Inflammatory macrophage treated with lipopolysaccharide for 1 hour (primary cell): ENCODE measurements at places on chromosomes 16 and 17.

- DNase-seq: no peak
Measured at GRCh38 chr17:11997972-11998233, 628 bp upstream of the ZNF18 start.

GRCh38 chr16:80564394-80564793 is 23.6 kb downstream of the DYNLRB2 start:
- DNase-seq: no peak

DNA sequence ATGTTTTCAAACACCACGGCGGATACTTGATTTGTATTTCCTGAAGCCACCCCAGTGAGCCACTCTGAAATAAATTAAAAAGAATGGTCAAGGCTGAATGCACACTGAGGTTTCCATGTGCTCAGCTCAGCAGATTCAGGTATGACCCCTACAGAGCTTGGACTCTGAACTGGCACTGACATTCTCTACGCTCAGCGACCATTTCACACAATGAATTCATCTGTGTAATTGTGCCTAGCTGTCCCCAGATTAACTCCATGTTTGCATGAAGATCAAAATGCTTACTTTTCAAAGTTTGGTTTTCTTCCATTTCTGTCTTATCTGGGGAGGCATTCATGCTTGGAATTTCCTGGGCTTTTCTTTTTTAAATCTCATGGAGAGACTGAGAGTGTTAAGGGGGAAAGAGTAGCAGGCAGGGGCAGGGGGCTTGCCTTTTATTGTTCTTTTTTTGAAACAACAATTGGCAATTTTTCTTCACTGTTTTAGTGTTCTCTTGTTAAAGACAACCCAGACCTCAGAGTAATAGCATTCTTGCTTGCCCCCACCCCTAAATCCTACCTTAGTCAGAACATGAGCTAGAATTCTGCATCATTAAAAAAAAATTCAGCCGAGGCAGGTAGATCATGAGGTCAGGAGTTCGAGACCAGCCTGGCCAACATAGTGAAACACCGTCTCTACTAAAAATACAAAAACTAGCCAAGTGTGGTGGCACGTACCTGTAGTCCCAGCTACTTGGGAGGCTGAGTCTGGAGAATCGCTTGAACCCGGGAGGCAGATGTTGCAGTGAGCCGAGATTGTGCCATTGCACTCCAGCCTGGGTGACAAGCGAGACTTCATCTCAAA is 85.5 kb upstream of the HNF1B start:
- DNase-seq: no peak

DNA sequence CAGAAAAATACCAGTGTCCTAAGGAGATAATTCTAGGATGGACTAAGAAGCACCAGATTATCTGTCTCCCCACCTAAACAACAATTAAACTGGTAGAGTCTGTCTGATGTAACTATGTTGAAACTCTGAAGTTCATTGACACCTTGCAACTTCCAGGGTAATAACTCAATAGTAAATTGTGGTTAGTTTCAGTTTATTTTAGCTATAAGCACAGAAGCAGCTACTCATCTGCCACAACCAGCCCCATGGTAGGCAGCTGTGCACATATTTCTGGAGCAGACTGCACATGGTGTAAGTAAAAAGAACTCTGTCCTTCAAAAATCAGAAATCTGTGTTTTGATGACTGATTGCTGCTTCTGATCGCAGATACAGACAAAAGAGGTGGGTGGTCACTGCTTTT is 852.1 kb downstream of the CDH11 start:
- DNase-seq: no peak

DNA sequence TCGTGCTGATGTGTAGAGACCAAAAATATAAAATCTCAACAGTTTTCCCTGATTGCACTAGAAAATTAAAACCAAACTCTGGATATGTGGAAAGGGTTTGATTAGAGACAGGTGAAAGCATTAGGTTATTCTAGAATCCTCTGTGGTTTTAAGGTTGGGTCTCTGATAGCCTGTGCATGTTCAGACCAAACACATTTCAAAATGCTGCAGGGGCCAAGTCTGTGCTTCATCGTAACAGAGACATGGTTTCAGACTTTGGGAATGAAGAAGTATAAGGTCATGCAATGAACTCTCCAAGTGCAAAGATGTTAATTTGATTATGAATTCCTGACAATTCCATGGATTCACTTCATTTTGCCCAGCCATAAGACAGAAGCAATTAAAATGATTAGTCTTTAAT is 261.0 kb upstream of the KCNJ16 start:
- DNase-seq: no peak

DNA sequence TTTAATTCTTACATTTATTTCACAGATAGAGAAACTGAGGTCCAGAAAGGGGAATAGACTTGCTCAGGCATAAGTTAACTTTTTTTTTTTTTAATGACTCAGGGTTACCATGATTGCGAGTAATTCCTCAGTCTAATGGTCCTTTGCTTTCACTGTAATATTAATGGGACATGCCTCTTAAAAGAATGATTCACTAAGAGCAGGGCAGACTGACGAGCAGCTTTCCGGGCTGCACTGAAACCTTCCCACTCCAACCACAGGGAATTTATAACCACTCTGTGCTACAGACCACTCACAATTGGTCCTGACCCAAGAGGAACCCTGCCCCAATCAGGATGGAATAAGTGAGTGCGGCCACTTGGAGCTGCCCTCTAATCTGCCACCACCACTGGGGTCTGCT is 5.7 kb downstream of the HOXB2 start:
- DNase-seq: no peak

DNA sequence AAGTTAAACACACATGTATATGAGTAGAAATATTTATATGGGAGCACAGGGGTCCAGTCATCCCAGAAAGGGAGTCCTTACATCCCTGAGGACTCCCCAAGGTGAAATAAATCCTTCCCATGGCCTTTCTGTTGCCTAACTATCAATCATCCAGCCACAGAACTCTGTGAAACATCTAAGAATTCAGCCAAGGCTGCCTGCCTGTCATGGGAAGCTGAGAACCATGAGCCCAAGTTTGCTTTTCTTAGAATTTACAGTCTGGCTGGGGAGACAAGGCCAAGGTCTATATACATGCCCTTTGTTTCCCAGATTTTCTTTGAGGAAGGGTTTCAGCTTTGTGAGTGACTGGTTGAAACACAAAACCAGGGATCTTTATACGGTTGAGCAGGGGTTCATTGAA is 15.8 kb downstream of the MYL4 start:
- DNase-seq: no peak
